ENCODE measurements at places on chromosomes 12 and 14. TPM values are rescaled to one million over a fixed set of nuclear protein-coding genes. Genes with fewer than 3 reads are reported as not detected.

- DNase-seq, result no peak
These were observed 44.1 kb upstream of the CISTR start for GRCh38 chr12:53795927-53796326.

- DNase-seq, result peak; percentile 86
These were observed 818 bp upstream of the SUOX start for GRCh38 chr12:55996201-55996714.

- DNase-seq, result peak; percentile 65
These were observed 5.4 kb downstream of the SAMD4A start for GRCh38 chr14:54572316-54572715.

GRCh38 chr14:64218344-64219240, 75.6 kb downstream of the ESR2 start:
- no peak for DNase-seq

DNA sequence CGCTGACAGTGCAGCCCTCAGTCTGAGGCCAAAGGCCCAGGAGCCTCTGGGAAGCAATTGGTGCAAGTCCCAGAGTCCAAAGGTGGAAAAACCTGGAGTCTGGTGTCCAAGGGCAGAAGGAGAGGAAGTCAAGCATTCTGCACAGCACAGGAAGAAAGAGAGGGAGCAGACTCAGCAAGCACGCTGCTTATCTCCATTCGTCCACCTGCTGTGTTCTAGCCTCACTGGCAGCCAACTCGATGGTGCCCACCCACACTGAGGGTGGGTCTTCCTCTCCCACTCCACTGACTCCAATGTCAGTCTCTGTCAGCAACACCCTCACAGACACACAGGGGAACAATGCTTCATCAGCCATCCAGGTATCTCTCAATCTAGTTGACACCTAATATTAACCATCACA, 38.8 kb downstream of the HELB start:
- no peak for DNase-seq

SERPINA5 gene
- total RNA-seq, result 0.33 TPM

All from dermis blood vessel endothelial cell (primary cell).